ENCODE measurements at places on chromosomes 12 and 14.

GRCh38 chr12:109915171-109916040 is 15.3 kb downstream of the TCHP start:
- no peak for DNase-seq

- DNase-seq = no peak
These were observed 91.2 kb downstream of the SLC25A21 start for GRCh38 chr14:37081218-37081617.

- no peak for DNase-seq
These were observed 231.2 kb downstream of the PDZRN4 start for GRCh38 chr12:41419131-41419893.

DNA sequence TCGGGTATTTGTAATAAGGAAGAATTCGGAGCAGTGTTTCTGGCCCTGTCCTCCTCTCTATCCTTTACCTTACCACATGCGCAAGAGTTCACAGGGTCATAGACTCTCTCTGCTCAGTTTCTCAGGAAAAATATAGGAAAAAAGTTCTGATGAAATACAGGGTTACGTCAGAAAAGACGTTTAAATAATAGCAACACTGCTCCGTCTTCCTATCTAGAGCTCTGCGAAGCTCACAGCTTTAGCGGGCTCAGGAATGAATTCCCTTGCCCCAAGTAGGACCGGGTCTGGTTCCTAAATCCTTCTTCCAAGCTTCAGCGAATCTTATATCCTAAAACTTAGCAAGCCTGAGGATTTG is 365 bp downstream of the CCDC59 start:
- DNase-seq = peak; percentile 19

GRCh38 chr12:25394025-25394424 is 143.3 kb upstream of the KRAS start:
- DNase-seq = no peak

GRCh38 chr14:39055786-39056474 is 47.1 kb downstream of the SEC23A start:
- DNase-seq = peak; percentile 18

DNA sequence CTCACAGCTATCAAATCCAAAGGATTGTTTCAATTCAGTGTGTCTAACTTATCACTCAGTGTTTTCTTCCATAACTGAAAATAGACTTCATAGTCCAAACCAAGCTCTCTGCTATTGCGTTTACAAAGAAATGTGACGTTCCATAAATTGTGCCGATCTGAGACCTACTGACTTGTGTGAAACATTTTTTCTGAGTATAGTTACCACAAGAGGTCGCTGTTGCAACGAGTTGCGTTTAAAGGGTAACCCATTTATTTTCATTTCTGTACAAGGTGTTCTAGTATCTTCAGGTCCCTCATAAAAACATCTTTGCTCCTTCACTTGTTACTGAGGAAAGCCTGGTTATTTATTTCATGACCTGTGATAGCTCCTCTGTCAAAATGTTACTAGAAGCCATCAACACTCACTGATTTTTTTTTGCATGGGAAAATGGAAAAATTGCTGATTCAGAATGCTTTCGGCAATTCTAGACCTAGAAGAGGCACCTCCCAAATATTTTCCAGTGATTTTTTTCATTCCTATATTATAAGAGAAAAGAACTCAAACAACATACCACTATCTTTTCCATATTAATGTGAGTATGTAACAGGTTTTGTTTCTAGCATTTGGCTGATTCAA is 60.9 kb upstream of the OR4E1 start:
- DNase-seq = peak; percentile 83

DNA sequence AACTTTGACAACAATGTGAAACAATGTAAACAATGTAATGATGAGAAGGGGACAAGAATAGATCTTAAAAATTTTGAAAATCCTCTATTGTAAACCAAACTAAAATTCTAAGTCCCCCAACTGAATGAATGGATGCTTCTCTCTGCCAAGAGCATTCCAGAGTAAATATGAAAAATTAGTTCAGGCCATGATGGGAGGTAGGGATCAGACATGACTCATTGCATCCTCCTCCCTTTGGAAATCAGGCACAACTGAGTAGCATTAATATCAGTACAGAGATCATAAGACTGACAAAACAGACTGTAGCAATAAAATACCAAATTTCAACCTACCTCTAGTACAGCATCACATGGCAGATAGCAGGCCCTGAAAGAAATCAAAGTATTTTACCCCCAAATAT is 559.9 kb downstream of the C12orf50 start:
- no peak for DNase-seq

DNA sequence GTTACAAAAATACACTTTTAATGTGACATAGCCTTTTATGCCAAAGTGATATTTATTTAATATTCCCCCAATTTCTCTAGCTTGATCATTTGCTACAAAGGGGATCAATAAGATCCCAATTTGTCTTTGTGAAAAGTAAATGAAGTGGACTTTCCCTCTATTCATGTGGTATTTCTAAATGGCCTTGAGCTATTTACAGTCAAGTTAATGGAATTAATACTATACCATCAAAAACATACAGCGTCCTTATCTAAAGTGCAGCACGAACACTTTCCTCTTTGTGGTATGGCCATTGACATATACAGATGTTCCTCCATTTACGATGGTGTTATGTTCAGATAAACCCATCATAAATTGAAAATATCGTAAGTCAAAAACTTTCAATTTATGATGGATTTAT is 23.2 kb downstream of the CFL2 start:
- peak; percentile 61 for DNase-seq

DNA sequence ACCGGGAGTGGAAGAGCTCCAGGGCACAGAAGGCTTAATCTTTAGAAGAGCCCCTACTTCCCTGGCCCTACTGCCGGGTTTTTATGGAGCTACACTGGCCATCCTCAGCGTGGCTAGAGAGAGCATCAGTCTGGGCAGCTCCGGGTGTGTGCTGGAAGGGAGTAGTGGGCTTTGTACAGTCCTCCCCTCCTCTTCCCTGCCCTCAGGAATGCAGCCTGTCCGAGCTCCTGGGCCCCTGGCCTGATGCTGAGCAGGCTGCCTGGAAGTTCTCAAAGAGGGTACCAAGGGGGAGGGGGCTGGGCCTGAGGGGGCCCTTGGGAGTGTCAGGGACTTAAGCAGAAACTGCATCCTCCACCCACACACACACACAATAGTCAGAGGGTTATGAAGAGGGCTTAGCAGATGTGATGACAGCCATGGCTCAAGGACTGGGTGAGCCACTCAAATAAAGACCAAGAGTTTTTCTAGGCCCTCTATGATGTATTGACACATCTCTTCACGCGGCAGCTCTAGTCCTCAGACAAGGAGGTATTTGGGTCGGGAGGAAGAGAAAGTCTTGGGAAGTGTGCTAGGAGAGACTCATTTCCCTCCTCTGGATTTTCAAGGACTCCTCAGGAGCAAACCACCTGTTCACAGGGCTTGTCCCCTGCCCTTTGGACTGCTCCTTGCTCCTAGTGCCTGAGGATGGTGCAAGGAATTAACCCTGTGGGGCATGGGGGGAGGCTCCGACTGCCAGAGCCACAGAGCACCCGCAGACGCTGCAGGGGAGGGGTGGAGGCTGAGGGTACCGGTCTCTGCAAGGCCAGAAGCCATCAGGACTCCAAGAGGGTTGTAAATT is 16.5 kb upstream of the FIGNL2 start:
- DNase-seq = no peak

DNA sequence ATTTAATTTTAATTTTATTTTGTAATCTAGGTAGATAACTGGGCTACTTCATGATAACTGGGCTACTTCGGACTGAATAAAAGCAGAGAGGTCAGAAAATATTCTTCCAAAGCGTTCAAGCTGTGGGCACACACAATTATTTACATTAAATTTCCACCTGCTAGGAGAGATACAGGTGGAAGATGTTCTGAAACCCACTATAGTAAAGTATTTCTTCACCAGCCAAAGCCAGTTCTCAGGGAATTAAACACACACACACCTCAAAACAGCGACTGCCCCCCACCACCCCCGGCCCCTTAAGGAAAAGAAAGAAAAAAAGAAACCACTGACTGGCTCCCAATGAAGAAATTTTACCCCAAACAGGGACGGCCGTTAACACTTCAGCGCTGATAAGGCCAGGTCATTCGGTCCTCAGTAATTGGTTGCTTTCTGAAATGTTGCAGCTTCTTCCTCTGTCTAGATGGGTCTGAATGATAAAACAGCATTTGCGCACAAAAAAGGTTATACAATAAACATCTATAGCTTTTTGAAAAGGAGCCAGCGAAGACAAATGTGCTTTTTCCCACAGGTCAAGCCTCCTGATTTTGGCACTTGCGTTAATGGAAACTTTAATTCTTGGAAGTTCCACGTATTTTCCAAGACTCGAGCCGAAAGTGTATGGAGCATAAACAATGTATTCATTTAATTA is 771 bp upstream of the KCNJ8 start:
- peak; percentile 51 for DNase-seq

DNA sequence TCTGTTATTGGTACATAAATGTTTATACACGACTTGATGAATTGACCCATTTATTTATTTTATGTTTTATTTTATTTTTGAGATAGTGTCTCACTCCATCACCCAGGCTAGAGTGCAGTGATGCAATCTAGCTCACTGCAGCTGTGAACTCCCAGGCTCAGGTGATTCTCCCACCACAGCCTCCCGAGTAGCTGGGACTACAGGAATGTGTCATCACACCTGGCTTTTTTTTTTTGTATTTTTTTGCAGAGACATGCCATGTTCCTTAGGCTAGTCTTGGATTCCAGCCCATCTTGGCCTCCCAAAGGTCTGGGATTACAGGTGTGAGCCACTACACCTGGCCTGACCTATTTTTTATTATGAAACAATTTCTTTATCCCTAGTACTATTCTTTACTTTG is 355.0 kb upstream of the PRICKLE1 start:
- DNase-seq = no peak

Measured in hematopoietic multipotent progenitor cell treated with erythropoietin and hydrocortisone succinate and interleukin-3 and kit ligand, for 4 days (in vitro differentiated cells).